Spleen (tissue), 13 donors: ENCODE measurements at places on chromosomes 6 and 20. TPM values are rescaled to one million over a fixed set of nuclear protein-coding genes. Genes with fewer than 3 reads are reported as not detected.

NOTCH4 gene
- 23.6 TPM for total RNA-seq

ECT2L gene
- not detected for total RNA-seq

SLC35F1 gene
- total RNA-seq = 2.6 TPM

UBE3D gene
- total RNA-seq = 10.1 TPM

TFEB gene
- total RNA-seq = 73.8 TPM

SMLR1 gene
- not detected for total RNA-seq

TRPC4AP gene
- total RNA-seq = 67.1 TPM

DNA sequence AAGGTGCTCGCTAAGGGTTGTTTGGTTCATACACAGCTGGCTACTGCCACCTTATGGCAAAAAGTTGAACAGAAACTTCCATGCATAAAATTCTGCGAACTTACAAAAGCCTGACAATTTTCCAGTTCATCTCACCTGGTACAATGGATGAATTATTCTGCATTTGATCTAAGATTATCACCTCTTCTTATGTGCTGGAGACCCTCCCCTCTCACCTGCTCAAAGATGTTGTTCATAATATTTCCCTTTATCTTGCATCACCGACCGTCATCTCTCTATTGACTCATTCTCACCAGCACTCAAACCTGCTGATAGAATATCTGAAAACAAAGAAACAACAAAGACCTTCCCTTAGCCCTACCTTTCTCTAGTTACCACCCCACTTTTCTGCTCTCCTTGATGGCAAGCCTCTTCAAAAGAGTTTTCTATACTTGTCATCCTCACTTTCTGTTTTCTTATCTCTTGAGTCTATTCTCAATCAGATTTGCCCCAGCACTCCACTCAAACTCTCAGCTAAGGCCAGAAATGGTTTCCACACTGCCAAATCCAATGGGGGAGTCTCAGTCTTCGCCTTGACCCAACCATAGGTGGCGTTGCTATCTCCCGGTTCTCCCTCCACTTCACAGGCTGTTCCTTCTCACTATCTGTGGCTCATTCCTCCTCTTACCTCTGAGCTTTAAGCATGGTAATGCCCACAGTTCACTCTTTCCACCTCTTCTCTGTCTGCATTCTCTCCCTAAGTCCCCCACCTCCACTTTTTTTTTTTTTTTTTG, 25.8 kb downstream of the SNRNP48 start:
- no peak for DNase-seq

DNA sequence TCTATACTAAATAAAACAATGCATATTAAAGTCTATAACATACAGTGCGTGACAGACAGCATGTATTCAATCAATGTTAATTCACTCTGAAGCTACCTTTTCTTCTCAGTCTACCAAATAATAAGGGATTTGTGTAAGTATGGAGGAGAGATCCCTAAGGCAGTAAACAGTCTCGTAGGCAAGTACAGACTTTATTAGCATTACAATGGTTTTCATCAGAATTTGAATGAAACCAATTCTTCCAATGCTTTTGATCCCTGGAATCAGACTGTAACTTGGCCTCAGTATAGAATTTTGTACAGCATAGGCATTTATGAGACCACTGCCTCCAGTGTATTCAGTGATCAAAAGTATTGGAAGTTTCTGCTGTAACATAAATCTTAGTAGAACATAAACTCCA, 19.5 kb downstream of the LYRM4 start:
- DNase-seq = no peak

DNA sequence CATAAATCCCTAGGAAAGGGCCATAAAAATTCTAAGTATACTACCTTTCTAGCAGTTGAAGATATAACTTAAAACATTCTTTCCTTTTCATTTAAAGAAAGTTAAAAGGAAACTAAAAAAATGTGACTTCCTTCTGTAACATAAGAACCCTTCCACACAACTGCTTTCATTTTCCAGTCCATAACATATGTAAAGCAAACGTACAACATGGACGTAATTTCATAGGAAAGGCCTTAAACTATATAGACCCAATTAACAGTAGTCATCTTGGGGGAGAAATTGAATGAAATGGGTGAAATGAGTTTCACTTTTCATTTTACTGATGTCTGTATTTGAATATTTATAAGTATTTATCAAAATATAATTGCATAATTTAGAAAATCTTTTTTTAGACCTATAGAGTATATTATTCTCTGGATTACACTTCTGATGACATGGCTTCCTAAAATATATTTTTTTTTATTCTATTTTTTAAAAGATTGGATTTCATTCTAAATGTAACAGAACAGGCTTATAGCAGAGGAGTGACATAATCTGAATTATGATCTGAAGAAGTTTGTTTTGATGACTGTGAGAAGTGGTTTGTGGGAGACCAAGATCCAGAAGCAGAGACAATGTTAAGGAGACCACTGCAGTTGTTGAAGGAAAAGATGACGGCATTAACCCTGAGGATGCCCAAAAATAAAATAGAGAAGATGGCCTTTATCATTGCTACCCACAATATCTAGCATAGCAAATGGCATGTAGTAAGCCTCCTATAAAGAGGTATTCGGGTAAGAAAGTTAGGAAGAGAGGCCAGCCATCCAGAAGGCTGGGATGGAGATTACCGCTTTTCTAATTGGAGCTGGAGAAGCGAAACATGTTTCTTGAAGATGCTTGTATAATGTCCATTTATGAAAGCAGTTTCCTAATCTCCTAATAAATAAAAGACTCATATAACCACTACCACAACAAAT, 260.4 kb downstream of the PTPRK start:
- DNase-seq = no peak

DNA sequence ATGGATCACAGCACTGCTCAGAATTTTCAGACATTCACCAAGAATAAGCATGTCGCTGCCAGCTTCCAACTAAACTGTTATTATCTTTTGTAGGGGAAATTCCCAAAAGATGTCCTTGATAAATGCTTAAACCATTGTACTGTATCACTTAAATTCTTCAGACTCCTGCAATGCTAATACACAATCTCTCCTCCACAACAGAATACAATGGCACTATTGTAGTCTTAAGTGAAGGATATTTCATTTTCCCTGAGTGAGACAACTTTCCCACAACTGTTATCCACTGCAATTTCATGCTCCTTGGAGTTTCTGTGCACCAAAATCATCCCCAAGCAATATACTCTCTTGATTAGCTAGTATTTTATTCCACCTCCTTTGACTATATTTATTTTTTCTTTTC, 189.7 kb downstream of the COL9A1 start:
- DNase-seq = no peak

GRCh38 chr20:53138454-53139262, 166.5 kb downstream of the TSHZ2 start:
- DNase-seq = no peak

DNA sequence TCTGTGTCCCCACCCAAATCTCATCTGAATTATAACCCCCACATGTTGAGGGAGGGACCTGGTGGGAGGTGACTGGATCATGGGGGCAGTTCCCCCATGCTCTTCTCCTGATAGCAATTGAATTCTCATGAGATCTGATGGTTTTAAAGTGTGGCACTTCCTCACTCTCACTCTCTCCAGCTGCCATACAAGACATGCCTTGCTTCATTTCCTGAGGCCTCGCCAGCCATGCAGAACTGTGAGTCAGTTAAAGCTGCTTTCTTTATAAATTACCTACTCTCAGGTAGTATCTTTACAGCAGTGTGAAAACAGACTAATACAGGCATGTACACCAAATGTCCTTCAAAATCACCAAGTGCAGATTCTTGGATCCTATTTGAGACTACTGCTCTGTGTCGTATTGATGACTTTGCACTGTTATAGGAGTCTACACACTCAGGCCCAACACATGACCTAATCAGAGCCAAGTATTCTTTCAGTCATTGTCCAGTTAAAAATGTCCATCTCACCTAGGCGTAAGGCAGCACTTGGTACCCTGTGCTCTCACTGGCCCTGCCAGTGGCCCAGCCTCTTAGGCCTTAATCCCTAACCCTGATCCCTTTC, 52.8 kb upstream of the UST start:
- peak; percentile 79 for DNase-seq

DNA sequence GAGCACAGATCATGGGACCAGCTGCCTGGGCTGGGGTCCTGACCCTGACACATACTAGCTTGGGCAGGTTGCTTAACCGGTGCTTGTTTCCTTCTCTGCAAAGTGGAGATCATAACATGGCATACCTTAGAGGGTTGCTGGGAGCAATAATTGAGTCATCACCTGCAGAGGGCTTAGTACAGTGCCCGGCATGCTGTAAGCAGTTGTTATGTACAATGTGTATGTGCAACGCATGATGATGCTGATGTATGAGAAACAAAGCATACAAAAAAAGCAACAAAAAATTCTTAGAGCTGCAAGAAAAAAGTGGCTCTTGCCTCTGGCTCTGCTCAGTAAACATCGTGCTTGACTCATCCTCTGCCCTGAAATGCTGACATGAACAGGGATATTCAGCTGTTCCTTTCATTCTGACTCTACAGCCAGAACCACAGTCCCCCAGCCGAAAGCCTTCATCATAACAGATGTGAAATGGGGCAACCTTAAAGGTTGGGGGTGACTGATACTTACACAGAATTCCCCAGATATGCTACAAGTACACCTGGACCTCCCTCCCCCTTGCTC, 91.7 kb downstream of the CLIC5 start:
- DNase-seq = no peak

DNA sequence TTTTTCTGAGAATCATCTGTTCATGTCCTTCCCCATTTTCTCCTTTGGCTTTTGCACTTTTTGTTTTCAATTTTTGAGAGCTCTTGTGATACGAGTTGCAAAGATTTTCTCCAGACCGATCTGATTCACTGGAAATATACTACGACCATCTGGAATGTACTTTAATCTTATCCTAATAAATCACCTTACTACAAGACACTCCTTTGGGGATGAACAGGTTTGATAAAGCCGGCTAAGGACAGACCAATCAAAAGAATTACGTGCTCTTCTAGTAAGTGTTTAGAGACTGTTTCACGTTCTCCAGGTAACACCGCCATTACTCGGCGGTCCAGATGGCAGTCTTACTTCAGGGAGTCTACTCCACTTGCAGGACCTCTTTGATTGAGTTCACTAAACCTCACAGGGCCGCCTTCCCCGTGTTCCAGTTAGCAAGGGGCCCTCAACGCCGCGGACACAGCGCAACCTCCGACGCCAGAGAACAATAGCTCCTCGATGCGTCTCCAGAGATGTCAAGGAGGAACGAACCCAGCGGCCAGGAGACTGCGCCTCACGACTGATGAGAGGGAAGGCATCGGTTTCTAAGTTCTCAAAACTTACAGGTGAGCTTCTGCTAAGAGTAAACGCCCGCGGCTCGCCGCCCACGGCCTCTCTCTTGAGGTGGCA, 920 bp upstream of the WTAP start:
- no peak for DNase-seq

GRCh38 chr6:142013287-142013686, 119.4 kb upstream of the GJE1 start:
- no peak for DNase-seq

GRCh38 chr6:151409260-151409659, 17.9 kb upstream of the ZBTB2 start:
- DNase-seq = no peak

DNA sequence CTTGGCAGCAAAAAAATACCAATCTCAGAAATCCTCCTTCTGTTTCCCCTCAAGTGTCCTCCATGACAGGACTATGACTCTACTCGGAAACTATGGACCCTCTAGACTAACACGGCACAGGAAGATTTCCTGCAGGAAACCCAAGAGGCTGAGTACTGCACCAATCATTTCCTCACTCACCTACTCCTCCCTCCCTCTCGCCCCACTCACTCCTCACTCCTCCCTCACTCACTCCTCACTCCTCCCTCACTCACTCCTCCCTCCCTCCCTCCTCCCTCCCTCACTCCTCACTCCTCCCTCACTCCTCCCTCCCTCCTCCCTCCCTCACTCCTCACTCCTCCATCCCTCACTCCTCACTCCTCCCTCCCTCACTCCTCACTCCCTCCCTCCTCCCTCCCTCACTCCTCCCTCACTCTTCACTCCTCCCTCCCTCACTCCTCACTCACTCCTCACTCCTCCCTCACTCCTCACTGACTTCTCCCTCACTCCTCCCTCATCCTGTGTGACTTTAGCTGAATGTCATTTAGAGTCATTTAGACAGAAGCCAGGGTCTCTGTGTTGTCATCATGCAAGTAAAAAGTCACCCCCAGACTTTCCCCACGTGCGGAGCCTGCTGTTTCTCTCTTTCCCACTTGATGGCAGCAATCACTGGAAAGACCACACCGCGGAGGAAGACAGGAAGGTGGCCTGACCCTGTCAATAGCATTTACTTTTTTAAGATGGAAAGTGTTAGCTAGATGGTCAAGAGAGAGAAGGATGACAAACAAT, 226.8 kb upstream of the PDE10A start:
- DNase-seq = no peak
